ENCODE measurements at places on chromosomes 3 and 15.

DNA sequence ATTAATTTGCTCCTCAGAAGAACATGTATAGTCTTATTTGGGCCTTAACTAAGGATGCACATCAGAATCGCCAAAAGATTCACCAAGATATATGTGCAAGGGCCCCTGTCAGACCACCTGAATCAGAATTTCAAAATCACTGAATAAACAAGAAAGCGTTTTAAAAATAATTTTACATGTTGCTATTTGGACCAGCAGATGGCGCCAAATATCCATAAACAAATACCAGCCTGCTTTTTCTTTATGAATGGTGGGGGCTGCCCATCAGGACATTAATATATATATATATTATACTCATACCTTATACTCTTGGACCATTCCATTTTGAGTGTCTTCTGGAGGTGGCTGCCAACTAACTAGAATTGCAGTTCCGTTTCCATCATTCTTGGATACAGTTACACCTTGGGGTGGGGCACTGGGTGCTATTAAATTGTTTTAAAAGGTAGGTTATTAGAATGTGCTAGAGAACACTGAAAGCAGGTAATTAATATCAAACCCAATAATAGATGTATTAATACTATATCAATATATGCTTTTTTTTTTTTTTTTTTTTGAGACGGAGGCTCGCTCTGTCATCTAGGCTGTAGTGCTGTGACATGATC, 1108.3 kb downstream of the ROBO1 start:
- DNase-seq: peak; percentile 22

- DNase-seq: no peak
Measured at GRCh38 chr3:127408684-127409420, 121.0 kb upstream of the PRR20G start.

DNA sequence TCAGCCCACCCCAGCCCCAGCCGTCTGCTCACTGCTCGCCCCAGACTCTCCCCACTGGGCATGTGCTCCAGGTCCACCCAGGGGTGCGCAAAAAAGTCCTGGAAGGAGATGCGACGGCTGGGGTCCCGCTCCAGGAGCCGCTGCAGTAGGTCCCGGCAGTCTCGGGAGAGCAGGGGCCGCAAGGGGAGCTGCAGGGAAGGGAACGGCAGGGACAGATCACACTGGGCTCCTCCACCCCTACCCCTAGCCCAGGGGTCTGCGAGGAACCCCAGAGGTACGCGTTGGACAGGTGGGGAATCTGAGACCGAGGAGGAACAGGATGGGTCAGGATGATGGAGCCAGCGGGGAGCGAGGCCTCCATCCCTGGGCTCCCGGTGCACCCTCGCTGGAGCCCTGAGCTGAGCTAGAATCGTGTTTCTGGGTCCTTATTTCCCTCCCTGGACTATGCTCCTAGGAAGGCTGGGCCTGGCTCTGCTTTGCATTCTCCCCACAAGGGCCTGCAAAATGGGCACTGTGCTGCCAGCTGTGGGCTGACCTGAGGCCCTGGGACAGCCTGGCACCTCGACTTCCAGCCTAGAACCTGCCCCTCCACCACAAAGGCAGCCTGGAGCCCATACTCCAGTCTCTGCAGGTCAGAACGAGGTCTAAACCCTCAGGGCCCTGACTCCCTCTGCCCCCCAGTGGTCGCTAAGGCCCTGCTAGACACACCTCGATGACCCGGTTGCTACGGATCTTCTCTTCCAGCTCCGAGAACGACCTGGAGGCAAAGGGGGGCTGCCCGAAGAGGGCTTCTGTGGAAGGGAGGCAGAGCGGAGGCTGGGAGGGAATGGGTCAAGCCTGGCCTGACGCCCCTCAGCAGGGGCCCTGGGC, 3.2 kb downstream of the ULK3 start:
- no peak for DNase-seq

DNA sequence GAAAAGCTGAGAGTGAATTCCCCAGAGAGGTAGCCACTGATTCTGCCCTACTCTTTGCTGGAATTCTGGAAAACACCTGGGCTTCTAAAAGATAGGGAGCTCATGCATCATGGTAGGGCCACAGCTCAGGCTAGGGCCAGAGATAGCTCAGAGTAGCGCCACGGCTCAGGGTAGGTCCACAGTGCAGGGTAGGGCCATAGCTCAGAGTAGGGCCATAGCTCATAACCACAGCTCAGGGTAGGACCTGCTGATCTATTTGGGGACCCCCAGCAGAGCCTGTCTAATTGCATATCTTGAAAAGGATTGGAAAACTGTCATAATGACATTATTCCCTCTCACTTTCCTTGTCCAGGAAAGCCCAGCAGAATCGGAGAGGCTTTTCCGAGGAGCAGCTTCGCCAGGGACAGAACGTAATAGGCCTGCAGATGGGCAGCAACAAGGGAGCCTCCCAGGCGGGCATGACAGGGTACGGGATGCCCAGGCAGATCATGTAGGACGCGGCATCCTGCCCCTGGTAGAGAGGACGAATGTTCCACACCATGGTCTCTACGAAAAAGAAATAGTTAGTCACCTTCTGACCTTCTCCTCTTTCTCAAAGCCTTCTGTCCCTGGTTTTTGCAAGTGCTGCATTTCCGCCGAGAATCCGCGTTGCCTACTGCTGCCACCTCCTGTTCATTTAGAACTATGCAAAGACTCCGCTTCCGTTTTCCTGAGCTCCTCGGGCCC, 14.5 kb downstream of the TAGLN3 start:
- no peak for DNase-seq

DNA sequence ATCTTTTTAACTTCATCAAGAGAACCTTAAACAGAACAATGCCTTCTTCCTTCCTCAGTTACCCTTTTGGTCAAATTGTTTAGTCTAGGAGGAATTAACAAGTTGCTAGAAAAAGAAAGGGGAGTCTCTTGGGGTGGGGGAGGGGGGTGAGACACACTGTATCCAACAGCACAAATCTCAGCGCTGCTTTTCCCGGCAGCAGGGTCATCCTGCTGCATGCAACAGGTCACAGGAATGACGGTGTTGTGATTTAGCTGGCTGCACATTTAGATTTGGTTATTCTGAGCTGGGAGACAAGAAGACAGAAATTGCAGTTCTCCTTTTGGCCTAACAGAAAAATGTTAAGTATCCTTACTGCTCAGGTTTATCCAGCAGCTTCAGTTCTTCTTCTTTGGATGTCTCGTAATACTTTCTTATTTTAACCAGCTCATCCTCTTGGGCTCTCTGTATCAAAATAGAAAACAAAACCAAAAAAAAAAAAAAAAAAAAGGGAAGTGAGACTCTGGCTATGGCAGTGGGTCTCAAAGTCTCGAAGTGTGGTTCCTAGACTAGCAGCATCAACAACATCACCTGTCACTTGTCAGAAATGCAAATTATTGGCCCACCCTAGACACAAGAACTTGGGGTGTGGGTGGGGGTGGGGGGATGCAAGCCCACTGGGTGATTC, 190.5 kb downstream of the GREM1 start:
- no peak for DNase-seq

- DNase-seq: peak; percentile 91
Measured at GRCh38 chr3:124834723-124835718, 52.1 kb downstream of the ITGB5 start.

DNA sequence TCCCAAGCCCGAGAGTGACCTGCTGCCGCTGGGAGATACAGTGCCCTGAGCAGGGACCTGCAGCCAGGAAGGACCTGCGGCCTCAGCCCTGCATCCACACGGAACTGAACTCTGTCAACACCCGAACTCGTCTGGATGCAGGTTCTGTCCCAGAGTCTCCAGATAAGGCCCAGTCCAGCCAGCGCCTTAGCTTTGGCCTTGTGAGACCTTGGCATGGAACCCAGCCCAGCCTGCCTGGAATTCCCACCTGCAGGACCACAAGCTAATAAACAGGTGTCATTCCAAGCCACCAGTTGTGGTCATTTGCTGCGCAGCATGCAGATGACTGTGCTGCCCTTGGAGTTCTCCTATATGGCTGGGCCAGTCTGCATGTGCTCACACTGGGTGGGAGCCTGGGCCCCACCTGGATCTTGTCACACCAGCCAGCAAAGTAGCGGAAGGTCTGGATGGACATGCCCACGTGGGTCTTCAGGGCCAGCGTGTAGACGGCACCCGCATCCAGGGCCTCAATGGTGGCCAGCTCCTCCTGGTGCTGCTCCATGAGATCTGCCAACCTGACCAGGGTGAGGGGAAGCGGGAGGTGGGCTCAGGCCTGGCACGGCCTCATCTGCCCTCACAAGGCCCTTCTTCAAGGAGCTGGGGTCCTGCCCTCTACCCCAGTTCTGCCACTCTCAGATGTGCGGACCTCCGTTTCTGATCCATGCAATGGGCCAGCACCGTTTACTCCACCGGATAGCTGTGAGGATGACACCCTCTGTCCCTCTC, 47.2 kb upstream of the SLC41A3 start:
- no peak for DNase-seq

DNA sequence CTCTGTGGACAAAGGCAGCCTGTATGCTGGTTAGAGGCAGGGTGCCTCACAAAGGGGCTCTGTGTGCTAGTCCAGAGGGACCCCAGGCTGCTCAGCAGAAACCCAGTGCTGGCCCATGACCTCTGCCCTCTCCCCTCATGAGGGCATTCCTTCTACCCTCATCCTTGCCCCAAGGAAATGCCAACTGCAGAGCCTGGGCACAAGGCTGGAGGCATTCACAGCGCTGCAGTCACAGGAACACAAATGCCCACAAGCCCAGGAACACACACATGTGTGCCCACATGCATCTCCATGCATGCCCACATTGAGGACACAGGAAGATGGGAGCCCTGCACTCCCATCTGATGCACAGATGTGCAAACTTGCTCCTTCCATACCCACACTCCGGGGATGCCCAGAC, 3.8 kb downstream of the INKA1 start:
- no peak for DNase-seq

DNA sequence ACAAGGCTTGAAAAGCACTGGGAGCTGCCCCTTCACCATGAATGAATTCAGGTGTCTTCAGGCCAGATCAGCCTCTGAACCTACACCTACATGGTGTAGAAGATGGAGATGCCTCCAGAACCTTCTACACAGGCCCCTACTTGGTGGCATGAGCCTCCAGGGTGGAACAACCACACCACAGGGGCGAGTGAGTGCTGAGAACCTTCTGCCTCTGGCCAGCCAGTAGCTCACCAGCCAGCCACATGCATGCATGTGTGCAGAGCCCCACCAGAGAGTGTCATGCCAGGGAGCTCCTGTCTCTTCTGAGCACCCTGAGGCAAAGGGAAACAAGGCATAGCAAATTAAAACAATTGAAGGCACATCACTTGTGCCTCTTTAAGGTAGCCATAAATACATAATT, 161.8 kb upstream of the TOPAZ1 start:
- no peak for DNase-seq

GRCh38 chr15:65970937-65971740, 101.8 kb downstream of the RAB11A start:
- DNase-seq: no peak

- DNase-seq: no peak
Measured at GRCh38 chr3:37071921-37072320, 78.6 kb downstream of the MLH1 start.

- no peak for DNase-seq
Measured at GRCh38 chr15:39743611-39744010, 39.0 kb downstream of the FSIP1 start.

DNA sequence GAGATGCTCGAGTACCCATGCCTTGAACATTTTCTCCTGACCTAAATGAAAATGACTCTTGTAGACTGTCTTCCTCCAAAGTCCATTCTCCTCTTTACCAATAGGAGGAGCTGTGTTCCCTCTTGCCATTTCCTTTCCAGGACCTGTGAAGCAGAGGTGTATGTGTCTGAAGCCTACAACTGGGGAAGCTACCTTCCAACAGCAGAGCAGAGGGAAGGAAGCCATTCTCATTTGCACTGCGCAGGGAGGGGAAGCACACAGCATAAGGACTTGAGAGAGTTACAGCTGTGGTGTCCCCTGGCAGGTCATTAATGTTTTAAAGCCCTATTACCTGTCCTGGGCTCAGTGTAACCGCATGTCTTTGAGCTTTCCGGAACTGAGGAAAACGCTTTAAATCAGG, 38.7 kb downstream of the HSPBAP1 start:
- DNase-seq: peak; percentile 16

GRCh38 chr3:84925571-84925970, 33.2 kb upstream of the CADM2 start:
- no peak for DNase-seq

DNA sequence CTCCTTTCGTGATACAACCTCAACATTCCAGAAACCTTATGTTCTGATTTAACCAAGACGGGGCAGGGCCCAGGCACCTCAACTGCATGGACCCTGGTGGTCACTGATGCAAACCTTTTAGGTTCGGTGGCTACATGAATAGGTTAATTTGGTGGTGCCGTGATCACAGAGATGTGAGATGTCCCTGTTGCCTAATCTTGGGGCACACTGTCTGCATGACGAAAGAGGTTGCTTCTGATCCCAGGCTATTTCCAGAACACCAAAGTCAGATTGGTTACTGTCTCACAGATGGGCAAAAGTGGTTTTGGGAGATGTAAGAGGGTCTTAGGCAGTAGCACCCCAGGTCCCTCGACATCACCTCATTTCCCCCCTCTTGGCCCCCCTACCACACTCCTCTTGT, 4.0 kb upstream of the CCR1 start:
- no peak for DNase-seq

GRCh38 chr3:164864454-164864853, 213.8 kb downstream of the SI start:
- no peak for DNase-seq

DNA sequence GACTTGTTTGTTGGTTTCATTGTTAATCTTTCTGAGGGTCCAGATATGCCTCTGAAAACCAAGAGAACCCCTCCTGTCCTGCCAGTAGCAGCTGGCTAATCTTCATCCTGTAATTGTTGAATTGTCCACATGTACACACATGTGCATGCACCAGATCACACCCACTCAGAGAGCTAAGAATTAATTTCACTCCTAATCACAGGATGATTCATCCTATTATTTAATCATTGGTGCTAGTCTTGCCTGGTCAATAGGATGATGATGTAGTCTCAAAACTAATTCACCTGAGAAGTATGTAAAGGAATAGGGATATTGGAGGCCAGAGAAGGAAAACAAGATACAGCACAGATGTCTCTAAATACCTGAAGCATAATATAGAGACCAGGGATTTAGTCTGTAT, 7.8 kb upstream of the AHSG start:
- no peak for DNase-seq

GRCh38 chr3:156608601-156609514, 53.9 kb upstream of the SSR3 start:
- no peak for DNase-seq

Data from DND-41 (cell line).